ENCODE measurements at places on chromosomes 1 and 21.
A peak's percentile ranks its signal among the peaks of the same experiment; 100 is the strongest.

- DNase-seq = no peak
Observed at GRCh38 chr1:14624941-14625340, 26.5 kb downstream of the KAZN start.

DNA sequence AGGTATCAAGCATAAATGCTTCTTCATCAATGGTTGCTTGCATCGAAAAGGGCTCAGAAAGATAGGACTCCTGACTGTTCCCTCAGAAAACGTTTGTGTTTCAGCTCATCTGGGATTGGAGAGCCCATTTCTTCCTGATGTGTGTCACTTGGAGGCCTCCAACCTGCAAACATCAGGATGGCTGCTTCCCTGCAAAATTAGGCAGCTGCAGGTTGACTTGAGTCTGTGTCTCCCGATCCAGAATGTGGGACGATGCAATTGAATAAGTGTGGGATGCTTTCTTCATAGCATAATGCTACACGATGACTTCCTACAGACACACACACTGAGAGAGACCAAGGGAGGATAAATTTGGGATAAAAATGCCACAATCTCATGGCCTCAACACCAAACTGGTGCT is 42.2 kb downstream of the OLIG1 start:
- no peak for DNase-seq

DNA sequence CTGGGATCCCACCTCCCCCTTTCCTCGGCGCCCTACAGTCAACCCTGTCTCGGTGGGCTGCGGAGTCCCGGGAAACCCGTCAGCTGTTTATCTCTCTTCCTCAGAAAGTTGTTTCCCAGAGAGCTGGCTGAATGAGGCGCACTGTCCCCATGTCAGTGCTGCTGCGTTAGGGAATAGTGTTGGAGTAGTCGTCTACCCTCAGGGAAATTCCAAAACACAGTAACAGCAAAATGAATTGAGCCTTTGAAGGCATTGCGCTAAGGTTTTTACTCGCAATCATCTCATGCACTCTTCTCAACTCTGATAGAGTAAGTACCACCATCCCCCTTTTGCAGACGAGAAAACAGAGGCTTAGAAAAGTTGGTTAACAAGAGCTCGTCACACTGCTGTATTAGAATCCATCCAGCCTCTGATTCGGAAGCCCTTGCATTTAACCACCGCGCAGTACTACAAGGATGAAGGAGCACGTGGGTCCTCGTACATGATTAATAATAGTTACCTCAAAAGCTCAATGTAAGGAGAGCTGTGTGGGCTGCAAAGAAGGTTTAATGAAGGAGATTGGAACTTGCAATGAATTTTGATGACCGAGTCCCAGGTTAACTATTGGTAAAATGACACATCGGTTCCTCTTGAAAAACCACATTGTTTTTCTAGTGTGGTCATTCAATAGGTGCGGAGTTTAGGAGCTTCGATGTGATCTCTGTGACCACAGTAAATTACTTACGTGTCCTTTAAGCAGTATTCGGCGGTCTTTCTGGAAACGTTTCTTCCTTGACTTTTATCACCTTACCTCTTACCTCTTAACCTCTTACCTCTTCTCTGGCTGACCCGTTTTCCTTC is 788 bp upstream of the EDEM3 start:
- DNase-seq = no peak

GRCh38 chr1:89757532-89757931 is 63.3 kb upstream of the LRRC8D start:
- peak; percentile 43 for DNase-seq

DNA sequence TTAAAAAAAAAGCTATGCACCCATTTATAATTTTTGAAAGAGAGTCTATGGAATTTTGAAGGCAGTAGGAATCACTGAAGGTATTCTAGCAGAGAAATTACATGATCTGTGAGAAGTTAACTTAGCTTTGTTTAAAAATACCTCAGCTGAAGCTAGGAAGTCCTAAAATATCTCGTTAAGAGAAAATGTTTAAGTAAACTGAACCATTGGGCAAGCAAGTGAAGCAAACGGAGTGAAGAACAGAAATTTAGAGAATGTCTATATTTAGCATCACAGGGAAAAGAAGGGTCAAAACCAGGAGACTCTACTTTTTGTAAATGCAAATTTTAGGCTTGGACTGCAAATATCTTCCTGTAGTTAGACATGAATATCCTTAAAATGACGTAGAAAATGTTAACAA is 230.8 kb downstream of the HMCN1 start:
- no peak for DNase-seq

DNA sequence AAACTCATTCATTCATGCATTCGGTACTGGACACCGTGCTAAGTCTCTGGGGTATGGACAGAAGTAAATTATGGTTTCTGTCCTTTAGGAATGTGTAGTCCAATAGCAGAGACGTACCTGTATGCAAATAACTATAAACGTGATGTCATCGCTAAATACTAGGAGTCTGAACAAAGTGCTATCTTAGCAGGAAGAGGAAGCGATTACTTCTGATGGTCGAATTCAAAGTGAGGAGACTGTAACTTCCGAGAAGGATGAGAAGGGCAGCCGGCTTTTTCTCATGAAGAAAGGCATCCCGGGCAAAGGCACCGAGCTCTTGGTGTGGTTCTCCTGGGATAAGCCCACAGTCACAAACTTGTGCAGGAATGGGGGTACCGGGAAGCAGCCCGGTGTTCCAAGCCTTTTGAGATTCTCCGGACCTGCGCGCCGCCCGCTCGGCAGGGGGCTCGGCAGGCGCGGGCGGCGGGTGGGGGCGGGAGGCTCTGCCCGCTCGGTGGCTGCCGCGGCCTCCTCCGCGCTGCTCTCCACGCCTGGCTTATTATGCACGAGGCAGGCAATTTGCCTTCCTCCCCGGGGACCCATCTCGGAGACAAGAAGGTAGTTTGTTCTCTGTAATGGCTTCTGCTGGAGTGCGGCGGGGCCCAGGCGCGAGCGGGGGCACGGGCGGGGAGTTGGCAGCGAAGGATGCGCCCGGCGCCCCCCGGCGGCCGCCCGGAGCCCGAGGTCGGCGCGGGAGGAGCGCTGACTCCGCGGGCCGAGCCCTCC is 67.5 kb upstream of the CD1D start:
- peak; percentile 38 for DNase-seq

GRCh38 chr1:57133686-57134085 is 167.9 kb upstream of the C8B start:
- no peak for DNase-seq

DNA sequence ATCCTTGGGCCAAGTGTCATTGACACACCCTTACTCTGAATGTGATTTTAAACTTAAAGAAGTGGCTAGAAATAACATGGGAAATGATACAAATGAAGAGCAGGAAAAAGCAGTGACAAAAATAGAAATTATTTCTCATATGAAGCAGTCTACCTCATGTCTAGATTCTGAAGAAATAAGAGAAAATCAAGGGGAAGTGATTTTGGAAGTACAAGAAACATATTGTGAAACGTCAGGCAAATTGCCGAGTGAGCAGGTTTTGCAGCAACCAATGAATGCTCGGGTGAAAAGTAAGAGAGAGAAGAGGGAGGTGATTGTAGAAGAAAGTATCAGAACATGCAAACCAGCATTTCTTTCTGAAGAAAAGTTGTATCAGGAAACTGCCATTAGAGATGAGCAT is 130.7 kb downstream of the MACF1 start:
- no peak for DNase-seq

- DNase-seq = no peak
Observed at GRCh38 chr1:37828410-37829074, 20.5 kb upstream of the YRDC start.

DNA sequence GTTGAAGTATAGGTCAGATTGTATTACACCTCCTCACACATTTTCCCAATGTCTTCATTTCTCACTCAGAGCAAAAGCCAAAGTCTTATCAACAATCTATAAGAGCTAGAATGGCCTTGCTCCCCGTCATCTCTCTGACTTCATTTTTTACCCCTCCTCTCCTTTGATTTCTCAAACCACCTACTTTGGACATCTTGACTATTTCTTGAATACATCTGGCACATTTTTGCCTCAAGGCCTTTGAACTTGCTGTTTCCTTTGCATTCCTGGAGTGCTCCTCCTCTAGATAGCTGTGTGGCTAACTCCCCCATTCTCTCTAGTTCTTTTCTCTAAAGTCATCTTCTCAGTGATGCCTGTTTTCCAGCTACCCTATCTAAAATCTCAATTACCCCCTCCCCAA is 7.2 kb upstream of the XCL2 start:
- DNase-seq = no peak

DNA sequence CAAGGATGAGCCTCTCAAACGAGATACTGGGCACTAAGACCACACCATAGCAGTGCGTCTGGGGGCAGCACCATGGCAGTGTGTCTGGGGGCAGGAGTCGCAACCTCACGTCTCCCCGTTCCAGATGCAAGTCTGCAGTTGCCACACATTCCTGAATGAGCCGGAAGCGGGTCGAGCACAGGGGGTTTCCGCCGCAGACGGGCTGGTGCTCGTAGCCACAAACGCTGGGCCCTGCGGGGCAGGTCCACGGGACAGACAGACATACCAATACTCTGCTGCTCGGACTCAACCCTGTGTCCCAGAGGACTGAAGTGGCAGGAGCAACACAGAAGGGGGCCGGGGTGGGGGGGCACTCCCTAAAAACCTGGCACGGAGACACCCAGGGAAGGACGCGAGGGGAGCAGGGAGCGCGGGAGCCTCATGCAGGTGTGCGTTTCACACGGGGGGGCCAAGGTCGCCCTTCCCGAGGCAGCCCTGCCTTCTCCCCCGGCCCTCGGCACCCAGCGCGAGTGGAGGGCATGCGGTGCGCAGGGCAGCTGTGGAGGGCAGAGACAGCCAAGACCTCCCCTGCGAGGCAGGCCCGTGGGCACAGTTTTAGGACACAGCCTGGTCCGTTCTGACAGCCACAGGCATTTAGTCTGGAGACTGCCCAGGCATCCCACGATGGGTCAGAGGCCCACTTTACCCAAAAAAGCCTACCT is 24.5 kb downstream of the PTTG1IP start:
- DNase-seq = no peak

GRCh38 chr1:234597894-234598293 is 12.1 kb downstream of the IRF2BP2 start:
- peak; percentile 42 for DNase-seq

- no peak for DNase-seq
Observed at GRCh38 chr1:171969813-171970212, 128.5 kb downstream of the DNM3 start.

GRCh38 chr1:204136814-204137213 is 15.0 kb downstream of the ETNK2 start:
- DNase-seq = no peak

GRCh38 chr1:67740543-67740942 is 55.5 kb downstream of the GADD45A start:
- no peak for DNase-seq

- no peak for DNase-seq
Observed at GRCh38 chr1:246068619-246069509, 438.2 kb downstream of the SMYD3 start.

DNA sequence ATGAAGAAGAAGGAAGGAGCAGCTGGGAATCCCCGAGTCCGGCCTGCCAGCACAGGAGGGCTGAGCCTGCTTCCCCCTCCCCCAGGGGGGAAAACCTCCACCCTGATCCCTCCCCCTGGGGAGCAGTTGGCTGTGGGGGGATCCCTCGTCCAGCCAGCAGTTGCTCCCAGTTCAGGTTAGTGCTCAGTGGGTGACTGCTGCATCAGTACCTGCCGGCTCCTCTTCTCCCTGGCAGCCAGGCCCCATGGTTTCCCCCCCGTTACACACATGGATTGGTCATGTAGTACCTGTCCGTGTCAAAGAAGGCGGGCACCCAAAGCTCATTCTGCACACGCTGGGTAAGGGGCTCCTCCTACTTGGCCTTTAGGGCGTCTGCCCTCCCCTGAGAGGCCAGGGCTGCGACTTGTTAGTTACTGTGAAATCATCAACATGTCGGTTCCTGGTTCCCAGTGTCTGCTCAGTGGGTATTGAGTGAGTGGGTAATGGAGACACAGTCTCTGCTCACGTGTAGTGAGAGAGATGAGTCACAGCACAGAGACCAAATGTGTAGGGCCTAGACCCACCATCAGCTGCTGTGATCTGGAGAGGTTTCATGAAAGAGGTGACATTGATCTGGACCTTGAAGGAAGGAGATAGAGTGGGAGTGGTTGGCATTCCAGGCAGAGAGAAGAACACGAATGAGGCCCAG is 11.5 kb downstream of the NECAP2 start:
- DNase-seq = no peak

- DNase-seq = no peak
Observed at GRCh38 chr1:202110977-202111376, 11.7 kb upstream of the GPR37L1 start.

DNA sequence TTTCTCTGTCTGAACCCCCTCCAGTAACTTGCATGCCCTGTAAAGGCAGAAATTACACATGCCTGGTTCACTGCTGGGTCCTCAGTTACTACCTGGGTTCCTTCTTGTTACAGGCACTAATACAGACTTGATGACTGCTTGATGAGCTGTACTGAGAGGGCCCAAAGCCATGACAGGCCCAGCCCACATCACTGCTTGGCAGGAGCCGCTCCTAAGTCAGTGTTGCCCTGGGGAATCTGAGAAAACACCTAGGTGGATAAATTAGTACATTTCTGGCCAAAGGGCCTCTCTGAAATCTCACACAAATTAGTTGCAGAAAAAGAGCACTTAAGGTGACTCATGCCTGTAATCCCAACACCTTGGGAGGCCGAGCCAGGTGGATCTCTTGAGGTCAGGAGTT is 37.8 kb upstream of the IRF2BP2 start:
- no peak for DNase-seq

DNA sequence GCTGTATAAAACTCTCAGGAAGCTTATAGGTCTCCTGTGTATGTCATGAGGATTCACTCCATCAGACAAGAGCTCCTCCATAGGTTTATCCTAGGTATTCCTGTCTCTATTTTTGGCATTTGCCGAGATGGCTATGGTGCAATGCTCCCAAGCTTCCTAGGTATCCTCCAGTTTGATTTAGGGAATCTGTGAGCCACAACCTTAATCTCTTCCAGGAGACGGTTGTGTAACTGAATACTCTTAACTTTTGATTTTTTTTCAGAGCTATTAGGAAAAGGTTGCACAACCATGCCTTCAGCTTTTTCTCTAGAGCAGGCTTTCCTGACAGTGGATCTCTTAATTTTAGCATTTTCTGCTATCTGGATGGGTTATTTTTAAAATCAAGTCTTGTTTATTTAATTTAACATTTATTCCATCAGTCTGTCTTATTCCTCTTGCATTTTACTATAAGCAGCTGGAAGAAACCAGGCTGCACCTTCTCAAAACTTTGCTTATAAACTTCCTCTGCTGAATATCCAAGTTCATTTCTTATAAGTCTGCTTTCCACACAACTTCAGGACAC is 69.4 kb upstream of the BACE2 start:
- no peak for DNase-seq

DNA sequence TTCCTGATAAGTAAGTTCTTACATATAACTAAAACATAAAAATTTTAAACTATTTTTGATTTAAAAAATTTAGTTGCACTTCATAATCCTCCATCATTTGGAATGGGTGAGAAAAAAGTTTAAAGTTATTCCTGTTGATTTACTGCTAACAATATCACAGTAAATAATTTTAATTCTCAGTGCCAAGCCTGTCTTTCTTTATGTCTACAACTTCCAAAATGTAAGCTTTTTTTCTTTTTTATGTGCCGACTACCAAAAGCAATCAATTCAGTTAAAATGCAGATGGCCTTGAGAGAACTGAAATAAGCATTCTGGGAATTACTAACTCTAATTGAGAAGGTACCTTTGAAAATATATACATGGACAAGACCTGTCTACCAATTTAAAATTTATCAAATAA is 1224.3 kb upstream of the B3GALT2 start:
- DNase-seq = no peak

- DNase-seq = no peak
Observed at GRCh38 chr1:38997901-38998190, 6.8 kb downstream of the AKIRIN1 start.

All from stimulated activated CD4-positive, alpha-beta T cell treated with anti-CD3 and anti-CD28 coated beads, Interleukin-2, amount 100 ng/mL, for 48 hours (primary cell).